NCI-H1436 treated with DMSO at 0.1 percent for 48 hours (cell line): ENCODE measurements at places on chromosomes 6 and 20.

DNA sequence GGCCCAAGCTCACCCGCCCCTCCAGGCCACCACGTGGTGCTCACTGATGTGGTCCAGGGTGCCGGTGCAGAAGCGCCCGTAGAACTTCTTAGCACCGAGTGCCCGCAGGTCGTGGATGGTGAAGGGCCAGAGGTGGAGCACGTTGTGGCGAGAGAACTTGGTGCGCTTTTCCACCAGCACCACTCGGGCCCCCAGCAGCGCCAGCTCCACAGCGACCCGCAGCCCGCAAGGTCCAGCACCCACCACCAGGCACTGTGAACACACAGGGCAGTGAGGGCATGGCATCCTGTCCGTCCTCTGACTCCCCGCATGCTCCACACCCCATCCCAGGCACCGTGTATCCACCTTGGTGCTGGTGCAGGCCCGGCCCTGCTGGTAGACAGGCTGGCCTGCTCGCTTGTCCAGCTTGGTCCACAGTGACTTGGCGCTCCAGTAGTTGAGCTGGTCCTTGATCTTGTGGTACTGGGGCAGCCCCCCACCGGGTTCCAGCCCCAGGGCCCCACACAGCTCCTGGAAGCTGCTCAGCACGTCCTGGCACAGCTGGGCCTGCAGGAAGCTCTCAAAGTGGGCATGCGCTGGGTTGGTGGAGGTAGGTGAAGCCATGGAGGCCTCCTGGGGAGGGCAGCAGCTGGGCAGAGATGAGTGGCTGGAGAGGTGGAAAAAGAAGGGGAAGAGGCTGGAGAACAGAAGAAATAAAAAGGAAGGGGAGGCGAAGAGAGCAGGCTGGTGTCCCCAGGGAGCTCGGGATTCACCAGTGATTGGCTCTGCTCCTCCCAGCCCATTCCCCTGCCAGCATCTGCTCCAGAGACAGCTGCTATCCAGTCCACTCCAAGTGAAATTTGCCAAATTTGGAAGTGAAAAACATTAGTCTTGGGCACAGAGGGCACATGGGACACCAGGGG, 1.7 kb downstream of the MICAL1 start:
- DNase-seq, result no peak

DNA sequence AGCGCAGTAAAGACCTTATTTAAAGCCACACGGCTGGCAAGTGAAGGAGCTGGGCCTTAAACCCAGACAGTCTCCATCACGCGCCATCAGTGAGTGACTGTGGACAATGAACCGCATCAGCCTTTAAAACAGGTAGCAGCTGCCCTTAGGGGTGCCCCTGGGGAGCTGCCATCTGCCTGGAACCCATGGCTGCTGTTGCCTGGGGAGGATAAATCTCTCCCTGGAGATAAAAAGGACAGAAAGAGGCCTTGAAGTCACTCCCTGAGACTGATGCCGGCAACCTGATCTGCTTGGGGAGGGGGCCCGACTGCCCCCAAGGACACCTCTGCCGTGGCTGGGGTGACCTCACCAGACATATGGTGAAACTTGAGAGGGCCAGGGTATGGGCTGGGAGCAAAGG, 73.5 kb downstream of the PREX1 start:
- no peak for DNase-seq

GRCh38 chr6:10612161-10612560, 82.3 kb downstream of the C6orf52 start:
- DNase-seq, result no peak

DNA sequence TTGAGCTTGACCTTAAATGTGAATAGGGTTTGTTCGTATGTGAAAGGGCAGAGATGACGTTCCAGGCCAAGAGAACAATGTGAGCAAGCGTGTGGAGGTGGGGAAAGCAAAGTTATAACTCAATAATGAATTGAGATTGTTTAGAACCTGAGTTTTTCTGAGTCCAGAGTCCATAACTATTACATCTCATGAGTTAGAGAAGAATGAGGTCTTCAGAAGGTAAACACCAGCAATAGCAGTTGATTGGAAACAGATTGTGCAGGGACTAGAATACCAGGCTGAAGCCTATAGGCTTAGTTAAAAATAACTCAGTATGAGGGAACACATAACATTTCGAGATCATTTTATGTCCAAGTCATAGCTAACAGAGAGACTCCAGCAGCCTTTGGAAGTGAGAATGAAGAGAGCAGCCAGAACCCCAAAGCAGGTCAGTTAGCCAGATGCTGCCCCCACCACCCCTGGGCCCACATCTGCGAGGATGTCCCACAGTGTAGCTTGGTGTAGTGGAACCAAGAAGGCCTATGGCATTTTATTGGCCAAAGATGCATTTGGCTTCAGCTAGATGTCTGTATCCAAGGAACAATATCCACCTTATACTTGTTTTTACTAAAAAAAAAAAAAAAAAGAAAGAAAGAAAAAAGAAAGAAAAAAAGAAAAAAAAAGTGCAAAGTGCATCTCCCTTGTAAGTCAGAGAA, 121.7 kb downstream of the TNFRSF21 start:
- DNase-seq, result no peak

DNA sequence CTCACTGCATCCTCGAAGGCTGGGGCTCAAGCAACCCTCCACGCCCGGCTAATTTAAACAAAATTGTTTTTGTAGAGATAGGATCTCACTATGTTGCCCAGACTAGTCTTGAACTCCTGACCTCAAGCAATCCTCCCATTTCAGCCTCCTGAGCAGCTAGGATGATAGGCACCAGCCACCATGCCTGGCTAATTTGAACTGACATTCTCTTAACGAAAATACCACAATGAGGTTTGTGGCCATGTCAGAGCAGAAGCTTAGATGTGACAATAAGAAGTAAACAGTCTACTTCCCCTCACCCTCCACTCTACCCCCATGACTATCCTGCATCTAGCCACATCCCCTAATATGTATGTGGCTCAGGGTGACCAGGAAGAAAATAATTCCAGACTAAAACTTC, 74.8 kb upstream of the PLCB4 start:
- DNase-seq, result no peak

DNA sequence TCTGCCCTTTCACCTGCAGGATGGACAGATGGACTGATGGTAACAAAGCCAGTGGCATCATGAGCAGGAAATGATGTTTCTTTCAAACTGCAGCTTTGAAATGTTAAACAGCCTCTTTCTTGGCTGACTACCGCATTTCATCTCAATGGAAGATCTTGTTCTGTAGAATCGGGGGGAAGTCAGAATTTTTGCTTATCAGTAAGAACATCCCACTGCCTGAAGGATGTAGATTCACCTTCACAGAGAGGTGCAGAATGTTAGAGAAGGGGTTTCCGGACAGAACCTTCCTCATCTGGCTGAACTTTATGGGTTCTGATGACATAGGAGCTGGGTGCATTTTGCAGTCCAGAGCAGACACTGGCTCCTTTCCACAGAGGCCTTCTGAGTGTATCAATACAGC, 32.7 kb downstream of the GGTLC1 start:
- DNase-seq, result no peak

GRCh38 chr6:140225701-140226436, 851.4 kb upstream of the CITED2 start:
- no peak for DNase-seq

DNA sequence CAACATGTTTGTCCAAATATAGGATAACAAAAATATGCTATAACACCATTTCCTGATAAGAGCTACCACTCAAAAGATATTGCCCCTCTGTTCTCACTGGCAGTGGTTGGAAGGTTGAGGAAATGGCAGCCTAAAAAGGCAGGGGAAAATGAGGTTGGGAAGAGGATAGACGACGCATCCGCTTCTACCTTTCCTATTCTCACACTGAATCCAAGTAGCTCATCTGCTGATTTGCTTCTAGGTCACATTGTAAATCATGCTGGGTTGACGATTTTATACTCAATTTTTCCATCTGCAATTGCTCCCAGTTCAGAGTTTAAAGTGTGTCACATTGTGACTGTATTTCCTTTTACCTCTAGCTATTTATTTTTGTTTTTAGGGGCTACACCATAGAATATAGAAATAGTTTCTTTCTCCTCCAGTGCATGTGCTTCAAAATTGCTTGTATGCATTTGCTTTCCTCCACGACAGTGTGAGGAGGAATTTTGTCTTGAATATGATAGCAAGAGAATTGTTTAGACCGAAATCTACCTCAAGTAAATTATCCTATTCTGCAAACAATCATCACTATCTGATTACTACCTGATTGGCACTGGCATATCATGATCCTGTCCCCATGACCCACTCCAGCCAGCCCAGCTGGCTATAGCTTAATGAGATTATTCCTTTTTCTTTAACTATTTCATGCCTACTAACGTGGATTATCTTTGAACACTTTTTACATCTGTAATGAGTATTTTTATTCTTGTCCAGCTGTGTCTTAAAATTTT, 179.6 kb upstream of the RAB32 start:
- DNase-seq, result no peak

DNA sequence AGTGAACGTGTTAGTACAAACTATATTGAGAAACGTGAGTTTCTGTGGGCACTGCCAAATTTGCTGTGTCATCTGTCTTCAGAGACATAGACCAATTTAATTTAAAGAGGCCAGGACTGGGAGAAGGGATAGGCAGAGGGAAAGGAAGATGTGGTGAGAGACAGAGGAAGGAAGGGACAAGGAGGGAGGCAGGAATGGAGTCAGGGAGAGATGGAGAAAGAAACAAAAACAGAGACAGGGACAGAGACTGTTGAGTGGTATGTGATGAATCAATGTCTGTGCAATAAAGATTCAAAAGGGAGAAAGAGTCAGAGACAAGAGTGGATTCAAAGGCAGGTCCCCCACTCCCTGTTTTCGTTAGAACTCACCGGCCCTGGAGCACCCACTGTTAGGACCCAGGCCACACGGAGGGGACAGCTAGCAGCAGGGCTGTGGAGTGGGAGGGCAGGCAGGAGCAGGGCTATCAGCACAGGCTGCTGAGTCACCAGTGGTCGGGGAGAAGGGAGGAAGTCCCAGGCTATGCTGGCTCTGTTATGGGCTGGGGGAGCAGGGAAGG, 51.6 kb upstream of the CHD6 start:
- no peak for DNase-seq

GRCh38 chr6:157405986-157406385, 25.0 kb downstream of the ZDHHC14 start:
- DNase-seq, result no peak

DNA sequence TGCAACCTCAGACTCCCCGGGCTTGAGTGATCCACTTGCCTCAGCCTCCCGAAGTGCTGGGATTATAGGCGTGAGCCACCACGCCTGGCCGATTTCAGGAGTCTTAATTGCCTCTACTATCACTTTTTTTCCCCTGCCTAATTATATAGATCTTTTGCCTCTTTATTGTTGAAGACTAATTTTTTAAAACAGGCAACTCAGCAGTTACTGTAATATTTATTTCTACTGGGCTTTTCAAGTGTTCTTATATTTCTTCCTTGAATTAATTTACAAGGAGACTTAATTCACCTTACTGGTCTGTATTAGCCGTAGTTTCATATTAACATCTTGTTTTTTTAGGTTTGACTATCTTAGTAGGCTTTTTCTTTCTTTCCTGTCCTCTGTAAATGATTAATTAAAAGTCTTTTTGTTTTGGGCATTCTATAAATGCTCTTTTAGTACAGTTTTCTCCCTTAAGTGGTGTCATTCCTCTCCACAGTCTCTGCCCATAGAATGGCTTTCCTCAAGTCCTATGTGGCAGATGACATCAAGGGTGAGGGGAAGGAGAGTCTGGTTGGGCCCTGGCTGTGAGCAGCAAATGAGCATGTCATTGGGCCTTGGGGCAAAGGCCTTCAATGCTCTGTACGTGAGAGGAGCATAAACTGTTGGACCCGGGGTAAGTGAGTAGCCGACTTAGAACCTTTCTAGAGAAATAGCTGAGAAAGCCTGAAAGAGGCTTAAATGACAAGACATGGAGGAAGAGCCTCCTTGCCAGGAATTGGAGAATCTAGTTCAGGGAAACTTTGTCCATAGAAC, 36.0 kb downstream of the ANKS1A start:
- no peak for DNase-seq

DNA sequence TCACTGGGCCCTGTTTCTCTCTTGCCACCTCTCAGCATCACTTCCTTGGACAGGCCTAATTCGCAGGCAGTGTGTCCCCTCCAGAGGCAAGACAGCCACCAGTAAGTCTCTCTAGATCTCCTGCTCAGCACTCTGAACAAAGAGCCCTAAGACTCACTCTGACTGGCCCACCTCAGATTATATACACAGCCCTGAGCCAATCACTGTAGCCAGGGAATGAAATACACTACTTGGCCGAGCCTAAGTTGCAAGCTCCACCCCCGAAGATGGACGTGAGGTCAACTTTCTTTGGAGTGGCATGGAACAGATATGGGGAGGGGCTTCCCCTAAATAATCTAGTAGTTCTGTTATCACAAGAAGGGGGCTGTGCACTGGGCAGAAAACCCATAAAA, 4.1 kb downstream of the BPI start:
- no peak for DNase-seq

GRCh38 chr6:168508903-168509302, 67.9 kb downstream of the SMOC2 start:
- DNase-seq, result no peak

- DNase-seq, result no peak
These were observed 394.3 kb upstream of the SOX4 start for GRCh38 chr6:21199262-21199661.

GRCh38 chr6:159151266-159151855, 17.8 kb upstream of the FNDC1 start:
- DNase-seq, result no peak

DNA sequence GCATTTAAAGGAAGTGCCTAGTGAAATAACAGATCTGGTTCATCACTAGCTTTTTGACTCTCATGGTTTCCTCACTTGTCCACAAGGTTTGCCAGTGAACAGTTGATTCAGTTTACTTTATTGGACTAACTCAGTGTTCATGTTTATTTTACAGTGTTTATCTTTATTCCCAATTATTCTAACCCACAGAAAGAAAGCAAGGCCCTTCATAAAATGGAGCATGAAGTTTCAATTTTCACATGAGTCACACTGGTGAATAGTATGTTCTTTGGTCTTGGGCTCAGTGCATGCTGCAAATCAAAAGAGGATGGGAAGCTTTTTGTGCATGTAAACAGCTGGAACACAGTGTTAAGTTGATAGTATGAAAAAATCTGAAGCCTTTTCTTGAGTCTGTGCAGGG, 217.6 kb upstream of the HDDC2 start:
- DNase-seq, result no peak

GRCh38 chr6:16998461-16998860, 103.4 kb upstream of the STMND1 start:
- no peak for DNase-seq

DNA sequence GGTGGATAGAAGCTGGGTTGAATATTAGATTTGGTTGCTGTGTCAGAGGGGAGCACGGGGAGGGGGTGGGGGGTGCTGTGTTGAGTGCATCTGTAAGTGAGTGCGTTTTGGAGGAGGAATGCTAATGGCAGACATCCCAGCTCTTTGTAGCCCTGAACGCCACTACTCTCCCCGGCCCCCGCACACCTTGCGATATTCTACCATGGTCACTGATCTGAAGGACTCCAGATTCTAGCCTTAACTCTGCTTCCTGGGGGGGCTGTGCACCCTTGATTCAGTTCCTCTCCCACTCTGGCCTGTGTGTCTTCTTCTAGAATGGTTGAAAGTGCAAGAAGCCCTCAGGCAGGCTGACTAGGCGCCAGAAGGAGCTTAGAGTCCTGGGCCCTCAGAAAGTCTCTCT, 7.1 kb downstream of the GLP1R start:
- no peak for DNase-seq
